Stimulated activated CD4-positive, alpha-beta T cell treated with anti-CD3 and anti-CD28 coated beads, Interleukin-4, amount 100 ng/mL, for 4 hours (primary cell): ENCODE measurements at places on chromosomes 13 and 19.

- DNase-seq, result no peak
Measured at GRCh38 chr13:105035092-105035491, 1500.4 kb downstream of the EFNB2 start.

- no peak for DNase-seq
Measured at GRCh38 chr19:33641261-33641660, 19.5 kb downstream of the CHST8 start.

- no peak for DNase-seq
Measured at GRCh38 chr13:29865934-29866333, 15.5 kb upstream of the UBL3 start.

DNA sequence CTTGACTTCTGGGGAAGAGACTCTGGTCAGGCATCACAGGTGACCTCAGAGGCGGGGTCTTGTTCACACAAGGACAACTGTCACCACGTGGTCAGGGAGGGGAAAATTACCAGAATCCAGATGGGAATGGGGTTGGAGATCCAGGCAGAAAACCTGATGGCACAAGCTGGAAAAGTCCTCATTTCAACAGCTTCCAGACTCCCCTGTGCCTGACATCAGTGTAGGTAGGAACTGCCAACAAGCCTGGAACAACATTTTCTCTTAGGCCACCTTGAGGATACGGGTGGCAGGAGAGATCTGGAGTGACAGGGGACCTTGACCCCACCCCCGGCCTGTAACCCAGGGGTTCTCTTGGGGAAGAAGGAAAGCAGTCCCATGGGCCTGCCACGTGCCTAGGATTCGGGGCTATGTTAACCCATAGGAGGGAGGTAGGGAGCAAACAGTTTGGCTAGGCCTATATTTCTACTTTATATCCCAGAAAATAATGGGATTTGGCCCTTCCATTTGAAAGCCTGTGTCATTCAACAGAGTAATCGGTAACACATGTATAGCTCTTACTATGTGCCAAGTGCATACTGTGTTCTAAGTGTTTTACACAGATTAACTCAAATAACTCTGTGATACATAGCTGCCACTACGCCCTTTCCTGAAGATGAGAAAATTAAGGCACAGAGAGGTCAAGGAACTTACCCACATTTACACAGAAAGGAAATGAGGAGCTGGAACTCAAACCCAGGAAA is 44.9 kb upstream of the C13orf42 start:
- no peak for DNase-seq

GRCh38 chr13:45899406-45899805 is 47.9 kb upstream of the SIAH3 start:
- DNase-seq, result no peak

DNA sequence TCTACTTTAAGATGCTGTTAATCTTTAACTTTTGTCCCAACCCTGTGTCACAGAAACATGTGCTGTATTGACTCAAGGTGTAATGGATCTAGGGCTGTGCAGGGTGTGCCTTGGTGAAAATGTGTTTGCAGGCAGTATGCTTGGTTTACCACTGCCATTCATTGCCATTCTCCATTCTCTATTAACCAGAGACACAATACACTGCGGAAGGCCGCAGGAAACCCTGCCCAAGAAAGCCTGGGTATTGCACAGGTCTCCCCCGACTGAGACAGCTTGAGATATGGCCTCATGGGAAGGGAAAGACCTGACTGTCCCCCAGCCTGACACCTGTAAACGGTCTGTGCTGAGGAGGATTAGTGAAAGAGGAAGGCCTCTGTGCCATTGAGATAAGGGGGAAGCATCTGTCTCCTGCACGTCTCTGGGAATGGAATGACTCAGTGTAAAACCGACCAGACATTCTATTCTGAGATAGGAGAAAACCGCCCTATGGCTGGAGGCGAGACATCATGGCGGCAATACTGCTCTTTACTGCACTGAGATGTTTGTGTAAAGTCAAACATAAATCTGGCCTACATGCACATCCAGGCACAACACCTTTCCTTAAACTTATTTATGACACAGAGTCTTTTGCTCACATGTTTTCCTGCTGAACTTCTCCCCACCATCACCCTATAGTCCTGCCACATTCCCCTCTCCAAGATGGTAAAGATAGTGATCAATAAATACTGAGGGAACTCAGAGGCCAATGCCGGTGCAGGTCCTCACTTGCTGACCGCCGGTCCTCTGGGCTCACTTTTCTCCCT is 13.1 kb upstream of the ZNF888 start:
- no peak for DNase-seq

DNA sequence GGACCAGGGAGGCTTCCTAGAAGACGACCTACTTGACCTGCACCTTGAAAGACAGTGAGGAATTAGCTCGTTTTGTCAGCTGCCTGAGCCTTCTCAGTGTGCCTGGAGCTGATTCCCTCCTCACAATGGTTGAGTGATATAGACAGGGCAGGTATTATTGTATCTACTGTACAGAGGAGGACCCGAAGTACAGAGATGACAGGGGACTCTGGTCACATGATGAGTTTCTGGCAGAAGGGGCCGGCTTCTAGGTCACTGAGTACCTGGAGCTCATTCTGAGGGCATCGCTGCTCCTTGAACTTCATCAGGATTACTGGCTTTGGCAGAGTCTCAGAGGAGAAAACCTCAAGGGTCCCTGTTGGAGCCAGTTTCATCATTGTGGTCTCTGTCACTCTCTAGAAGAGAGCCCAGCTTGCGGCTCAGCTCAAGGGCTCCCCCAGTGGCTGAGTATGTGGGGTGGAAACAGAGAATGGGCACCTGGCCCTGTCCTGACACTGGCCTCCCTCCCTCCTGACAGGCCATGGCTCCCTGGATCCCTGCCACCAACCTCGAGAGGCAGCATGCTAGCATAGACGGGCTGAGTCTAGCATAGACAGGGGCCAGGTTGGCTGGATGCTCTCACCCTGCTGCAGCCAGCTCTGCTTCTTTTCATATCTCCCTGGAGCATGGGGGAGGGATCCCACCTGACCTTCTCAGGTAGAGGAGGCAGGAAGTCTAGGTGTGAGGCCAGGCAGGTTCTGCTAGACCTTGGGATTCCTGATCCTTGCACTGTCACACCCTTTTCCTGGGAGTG is 38.7 kb downstream of the NFIX start:
- DNase-seq, result peak; percentile 40

DNA sequence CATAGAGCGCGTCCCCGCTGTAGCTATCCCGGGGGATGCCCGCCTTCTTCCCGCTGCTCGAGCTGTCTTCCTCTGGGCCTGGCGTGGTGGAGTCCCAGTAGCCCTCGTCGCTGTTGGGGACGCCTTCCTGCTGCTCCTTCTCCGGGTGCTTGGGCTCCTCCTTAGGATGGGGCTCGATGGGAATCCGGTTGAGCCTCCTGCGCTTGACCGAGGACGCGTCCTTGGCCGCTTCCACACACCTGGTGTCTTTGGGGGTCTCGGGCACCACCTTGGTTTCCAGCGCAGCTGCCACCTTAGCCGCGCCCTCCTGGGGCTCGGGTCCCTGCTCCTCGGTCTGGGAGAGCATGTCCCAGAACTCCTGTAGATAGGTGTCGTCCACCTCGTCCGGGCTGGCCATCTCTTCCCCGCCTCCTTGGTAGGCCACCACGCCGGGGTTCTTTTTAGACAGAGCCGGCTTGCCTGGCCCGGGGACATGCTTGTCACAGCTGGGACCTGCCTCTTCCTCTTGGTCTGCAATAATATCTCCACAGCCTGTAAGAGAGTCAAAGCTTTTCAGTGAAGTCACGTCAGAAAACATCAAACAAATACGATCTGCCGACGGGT is 2.0 kb downstream of the AMER2 start:
- no peak for DNase-seq

DNA sequence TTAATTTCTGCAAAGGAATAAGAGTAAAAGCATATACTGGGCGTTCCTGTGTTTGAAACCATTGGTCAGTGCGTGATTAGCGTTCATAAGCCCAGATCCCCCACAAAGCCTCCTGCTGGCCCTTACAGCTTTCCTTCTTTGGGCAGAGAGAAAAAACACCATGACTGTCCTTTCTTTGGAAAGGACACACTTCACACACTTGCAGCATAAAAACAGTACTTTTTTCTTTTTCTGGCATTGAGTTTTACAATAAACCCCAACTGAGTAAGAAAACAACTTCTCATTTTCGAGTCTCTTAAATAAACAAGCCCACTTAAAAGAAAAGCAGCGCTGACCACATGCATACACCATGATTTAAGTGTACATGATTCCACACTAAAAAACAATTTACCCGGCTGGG is 35.8 kb downstream of the SMAD9 start:
- DNase-seq, result no peak

DNA sequence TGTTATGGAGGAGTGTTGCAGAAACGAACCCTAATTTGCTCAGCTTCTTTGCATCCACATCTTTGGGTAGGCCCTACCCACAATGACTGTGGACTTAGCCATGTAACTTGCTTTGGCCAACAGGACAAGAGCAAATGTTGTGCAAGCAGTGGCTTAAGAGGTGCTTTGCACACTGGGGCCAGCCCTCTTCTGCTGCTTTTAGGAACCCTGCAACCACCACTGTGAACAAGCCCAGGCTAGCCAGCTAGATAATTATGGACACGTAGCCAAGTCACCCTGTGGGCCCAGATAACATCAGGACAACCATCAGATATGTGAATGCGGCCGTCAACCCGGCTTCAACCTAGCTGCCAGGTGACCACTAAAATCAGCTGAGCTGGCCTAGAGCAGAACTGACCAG is 17.1 kb downstream of the C19orf47 start:
- no peak for DNase-seq

- DNase-seq, result no peak
Measured at GRCh38 chr19:48248081-48248833, 7.5 kb downstream of the CARD8 start.

DNA sequence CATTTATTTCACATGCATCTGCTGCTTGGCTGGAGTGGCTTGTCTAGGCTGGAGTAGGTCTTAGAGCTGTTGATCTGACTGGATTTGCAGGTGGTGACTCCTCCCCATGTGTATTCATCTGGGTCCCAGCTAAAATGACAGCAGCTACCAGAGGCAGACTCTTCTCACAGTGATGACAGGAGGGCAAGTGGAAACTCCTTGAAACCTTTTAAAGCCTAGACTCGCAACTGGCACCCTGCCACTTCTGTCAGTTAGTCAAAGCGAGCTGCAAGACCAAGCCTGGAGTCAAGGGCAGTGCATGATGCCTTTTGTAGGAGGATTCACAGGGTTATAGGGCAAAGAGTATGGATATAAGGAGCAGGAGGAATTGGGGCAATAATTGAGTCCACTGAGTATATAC is 65.2 kb downstream of the TEX26 start:
- DNase-seq, result no peak

DNA sequence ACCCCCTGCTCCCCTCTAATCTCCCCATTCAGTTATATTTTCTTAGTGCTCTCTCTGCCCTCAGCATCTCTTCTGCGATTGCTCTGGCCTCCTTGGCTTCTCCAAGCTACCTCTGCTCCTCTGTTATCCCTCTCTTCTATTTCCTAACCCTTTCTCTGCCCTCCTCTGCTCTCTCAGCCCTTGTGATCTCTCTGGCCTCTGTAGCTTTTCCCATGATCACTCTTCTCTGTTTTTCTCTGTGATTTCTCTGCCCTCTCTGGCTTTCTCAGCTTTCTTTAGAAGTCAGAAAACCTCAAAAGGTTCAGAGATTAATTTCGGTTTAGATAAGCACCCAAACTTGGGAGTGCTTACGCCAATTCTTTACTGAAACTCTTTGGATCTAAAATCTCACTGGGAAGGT is 795.0 kb downstream of the DIAPH3 start:
- no peak for DNase-seq

GRCh38 chr13:51066091-51066831 is 44.8 kb downstream of the C13orf42 start:
- no peak for DNase-seq

DNA sequence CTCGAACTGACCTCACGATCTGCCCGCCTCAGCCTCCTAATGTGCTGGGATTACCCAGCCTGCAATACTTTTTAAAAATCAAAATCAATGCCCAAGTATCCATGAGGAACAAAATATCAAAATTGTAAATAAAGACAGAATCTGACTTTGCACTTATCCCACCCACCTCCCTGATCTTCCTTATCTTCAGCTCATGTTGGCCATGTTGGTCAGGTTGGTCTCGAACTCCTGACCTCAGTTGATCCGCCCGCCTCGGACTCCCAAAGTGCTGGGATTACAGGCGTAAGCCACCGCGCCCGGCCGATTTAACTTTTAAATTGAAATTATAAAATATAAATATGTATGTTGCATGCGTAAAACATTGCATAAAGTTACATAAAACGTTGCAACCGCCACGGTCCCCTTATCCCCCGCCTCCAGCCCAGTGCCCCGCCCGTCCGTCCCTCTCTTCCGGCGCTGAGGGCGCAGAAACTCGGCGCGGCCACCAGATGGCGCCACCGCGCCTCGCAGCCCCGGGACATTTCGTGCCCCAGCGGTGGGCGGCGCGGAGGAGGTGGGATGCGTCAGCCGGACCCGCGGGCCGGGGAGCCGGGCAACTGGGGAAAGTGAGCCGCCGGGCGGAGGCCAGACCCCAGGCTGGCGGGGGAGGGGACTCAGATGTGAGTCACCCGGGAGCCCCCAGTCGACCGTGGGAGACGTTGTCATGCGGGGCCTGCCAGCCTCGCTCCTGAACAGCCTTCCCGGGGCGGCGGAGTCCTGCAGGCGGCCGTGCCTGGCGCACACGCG is 1.5 kb upstream of the GADD45B start:
- DNase-seq, result peak; percentile 95

DNA sequence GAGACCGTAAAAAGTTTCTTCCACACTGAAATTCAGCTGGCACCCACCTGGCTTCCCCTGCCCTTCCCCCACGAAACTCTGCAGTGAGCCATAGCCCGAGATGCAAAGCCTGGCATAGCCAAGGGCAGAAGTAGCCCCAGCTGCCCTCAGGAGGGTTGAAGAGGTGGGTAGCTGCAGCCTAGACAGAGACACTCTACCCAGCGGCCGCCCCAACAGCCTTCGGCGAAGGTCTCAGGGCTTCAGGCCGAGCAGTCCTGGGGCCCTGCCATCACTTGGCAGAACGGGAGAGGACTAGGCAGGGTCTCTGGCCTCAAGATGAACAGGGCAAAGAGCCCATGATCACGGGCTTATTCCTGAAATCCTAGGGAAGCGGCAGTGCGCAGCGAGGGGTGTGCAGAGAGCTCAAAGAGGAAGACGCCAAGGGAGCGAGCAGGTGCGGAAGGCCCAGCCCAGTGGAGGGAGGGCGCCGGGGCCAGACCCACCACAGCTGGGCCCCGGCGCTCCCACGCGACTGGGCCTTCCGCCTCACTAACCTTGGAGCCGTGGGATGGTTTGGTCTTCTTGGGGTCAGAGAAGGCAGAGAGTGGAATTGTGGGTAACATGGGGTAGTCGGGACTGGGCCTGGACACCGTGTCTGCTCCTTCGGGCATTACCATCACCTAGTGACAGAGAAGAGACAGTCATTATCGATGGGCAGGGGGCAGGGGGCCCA is 53.2 kb downstream of the MLLT1 start:
- no peak for DNase-seq

- no peak for DNase-seq
Measured at GRCh38 chr13:70162141-70162540, 53.9 kb upstream of the KLHL1 start.

GRCh38 chr13:48437371-48437770 is 24.5 kb upstream of the LPAR6 start:
- no peak for DNase-seq

- peak; percentile 76 for DNase-seq
Measured at GRCh38 chr19:3556978-3557460, 367 bp downstream of the MFSD12 start.
